Epithelial cell of prostate (primary cell): ENCODE measurements at places on chromosomes 11 and 22.

DNA sequence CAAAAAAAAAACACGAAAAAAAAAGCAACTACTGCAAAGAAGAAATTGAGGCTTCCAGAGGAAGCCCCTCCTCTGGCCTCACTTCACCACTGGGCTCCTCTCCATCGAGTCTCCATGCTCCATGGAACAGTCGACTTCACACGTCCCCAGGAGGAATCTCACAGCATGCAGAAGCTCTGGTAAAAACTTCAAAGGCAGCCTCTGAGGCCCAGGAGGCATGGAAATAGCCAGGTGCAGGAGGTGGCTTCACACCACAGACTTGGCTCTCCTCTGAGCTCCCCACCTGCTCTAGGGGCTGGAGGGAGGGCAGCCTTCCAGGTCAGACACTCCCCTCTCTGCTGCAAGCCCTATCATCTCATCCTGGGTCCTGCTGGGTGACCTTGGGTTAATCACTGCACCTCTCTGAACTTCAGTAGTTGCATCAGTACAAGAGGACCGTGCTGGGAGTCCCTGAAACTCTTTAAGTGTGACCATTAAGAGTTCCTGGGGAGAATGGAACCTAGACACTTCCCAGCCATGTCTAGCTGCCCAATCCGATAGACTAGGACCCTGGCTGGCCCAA is 8.2 kb downstream of the PDE2A start:
- no peak for DNase-seq

- no peak for DNase-seq
These were observed 23.1 kb upstream of the RPS3 start for GRCh38 chr11:75376175-75376574.

DNA sequence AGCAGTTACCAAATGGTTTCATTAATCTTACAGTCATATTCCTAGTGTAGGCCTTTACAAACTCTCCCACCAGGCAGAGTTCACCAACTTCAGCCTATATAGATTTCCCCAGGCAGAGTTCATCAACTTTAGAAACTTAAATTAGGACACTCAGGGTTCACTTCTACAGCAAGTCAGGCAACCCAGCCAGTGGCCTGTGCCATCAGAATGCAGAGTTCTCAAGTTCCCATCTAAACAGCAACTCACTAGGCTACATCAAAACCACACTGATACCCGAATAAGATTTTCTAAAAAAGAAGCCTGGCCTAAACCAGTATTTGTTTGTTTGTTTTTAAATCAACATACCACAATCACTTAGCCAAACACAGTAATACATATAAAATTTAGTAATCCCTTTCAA is 33.7 kb downstream of the PICALM start:
- DNase-seq: no peak

- no peak for DNase-seq
These were observed 72.4 kb downstream of the DSCAML1 start for GRCh38 chr11:117724621-117725020.

- no peak for DNase-seq
These were observed 30.2 kb downstream of the ZBTB16 start for GRCh38 chr11:114089748-114090147.

DNA sequence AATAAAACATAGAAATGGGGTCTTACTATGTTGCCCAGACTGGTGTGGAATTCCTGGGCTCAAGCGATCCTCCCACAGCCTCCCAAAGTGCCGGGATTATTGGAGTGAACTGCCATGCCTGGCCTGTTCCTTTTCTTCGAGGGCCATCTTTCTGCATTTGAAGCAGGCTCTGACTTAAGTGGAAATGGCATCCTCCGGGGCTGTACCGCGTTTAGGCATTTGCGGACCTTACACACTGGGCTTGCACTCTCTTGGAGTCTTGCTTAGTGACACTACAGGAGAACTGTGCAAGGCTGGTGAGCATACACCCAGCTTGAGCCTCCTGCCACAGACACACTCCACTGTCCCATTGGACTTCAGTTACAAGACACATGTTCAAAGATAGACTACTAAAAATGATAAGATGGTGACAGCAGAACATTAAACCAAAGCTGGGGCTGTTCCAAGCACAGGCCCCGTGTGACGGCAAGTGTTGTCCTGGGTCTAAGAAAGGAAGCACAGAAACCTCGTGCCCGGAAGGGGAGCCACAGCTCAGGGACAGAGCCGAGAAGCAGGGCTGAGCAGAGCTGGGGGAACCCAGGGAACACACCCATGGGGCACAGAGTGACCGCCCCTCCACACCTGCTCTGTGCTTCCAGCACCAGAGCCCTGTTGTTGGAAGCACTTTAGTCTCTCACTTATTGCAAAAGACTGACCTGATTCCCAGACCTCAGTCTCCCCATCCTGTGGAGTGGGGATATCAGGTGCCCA is 59.0 kb upstream of the SHANK2 start:
- DNase-seq: no peak

DNA sequence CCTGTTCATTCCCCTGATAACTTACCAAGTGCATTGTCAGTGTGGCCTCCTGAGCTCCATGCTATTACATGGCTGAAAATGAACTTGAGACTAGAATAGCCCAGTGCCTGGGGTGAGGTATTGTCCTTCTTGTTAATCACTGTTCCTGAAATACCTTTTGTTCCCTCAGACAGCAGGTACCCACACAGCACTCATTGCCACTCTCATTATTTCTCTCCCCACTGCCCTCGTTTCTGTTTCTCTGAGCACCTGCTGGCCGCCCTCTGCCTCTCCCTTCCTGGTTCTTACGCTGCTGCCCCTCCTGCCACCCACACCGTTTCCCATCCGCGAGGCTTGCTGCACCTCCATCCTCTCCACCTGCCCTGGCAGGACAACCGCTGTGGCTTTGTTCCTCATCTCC is 36.9 kb upstream of the RAB1B start:
- DNase-seq: no peak

GRCh38 chr11:20015529-20016427 is 144.5 kb downstream of the DBX1 start:
- DNase-seq: no peak

- DNase-seq: no peak
These were observed 201.1 kb upstream of the LRRC4C start for GRCh38 chr11:41660585-41660984.

DNA sequence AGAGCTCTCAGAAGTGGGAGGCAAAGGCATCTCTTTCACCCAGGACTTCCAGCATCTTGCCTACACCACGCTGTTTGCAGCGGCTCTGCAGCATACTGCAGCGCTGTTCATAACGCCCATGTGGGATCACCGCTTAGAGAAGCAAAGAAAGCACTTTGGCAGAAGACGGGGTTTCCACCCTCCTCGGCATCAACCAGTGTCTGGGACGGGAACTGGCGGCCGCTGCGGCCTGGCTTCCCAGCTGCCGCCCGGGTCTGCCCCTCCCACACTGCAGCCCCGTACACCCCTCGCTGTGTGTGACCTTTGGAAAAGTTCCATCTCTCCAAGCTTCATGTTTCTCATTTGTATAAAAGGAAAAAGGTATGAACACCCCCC is 545 bp upstream of the TIRAP start:
- no peak for DNase-seq

DNA sequence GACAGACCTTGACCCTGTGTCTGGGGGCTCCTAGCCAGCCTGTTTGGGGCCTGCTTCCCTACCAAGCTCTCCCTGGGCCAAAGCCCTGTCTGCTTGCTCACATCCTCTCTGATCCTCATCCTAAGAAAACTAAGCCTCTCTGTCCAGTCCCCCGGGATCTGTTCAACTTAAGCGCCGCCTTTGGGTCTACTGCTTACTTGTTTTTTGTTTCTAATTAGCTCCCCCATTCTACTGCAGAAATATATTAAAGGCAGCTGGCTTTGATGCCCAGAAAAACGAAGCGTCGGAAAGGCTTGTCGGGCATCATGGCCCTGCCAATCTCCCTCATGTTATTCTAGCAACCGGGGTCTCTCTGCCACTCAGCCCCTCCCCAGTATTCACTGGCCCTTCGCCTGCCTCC is 3.4 kb downstream of the DSCAML1 start:
- no peak for DNase-seq

GRCh38 chr22:26477341-26477731 is 6.2 kb downstream of the HPS4 start:
- no peak for DNase-seq

DNA sequence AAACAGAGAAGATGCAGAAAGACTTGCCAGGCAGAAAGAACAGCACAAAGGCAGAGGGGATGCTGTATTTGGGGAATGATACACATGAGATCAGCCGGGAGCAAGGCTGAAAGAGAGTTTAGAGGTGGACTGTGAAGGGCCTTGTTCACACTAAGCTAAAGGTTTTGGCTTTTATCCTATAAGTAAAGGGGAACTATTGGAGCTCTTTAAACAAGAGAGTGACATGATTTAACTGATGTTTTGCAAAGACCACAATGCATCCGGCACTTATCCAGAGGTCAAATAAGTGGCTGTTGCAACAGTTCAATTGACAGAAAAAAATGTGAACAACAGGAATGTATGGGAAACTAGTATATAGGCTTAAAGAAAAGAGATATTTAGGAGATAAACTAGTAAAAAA is 64.7 kb upstream of the RRAS2 start:
- no peak for DNase-seq

DNA sequence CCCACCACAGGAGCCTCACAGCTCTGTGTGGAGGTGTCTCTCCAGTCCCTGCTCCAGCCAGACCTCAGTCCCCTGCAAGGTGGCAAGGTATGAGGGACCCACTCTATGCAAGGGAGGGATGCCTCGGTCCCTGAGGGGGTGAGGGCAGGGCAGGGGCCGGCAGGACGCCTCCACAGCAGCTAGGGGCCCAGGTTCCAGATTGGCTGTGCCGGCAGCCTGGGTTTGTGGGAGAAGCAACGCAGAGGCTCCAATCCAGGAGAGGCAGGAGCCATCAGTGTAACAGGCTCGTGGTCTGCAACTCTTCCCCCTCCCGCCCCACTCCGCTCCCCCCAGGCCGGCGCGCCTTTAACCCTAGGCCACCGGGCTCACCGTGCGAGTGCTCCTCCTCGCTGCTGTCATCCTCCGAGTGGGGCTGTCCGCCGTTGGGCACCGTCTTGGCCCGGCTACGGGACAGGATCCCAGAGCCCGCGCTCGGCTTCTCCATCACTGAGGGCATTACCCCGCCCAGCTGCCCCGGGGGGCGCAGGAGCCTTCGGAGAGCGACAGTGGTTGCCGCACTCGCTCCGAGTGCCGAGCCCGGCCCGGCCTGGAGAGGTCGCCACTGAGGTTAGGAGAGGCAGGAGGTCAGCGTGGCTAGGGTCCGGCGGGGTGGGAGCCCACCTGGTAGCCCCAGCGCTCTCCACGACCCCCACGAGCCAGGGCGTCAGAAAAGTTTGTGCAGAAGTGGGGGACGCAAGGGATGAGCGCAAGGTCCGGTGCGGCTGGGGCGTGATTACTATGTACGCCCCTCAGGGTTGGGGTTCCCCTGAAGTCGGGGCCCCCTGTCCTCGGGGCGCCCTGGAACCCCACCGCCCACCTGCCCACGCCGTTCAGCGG is 765 bp downstream of the RCOR2 start:
- no peak for DNase-seq

- no peak for DNase-seq
These were observed 8.2 kb downstream of the C11orf24 start for GRCh38 chr11:68263444-68264035.

DNA sequence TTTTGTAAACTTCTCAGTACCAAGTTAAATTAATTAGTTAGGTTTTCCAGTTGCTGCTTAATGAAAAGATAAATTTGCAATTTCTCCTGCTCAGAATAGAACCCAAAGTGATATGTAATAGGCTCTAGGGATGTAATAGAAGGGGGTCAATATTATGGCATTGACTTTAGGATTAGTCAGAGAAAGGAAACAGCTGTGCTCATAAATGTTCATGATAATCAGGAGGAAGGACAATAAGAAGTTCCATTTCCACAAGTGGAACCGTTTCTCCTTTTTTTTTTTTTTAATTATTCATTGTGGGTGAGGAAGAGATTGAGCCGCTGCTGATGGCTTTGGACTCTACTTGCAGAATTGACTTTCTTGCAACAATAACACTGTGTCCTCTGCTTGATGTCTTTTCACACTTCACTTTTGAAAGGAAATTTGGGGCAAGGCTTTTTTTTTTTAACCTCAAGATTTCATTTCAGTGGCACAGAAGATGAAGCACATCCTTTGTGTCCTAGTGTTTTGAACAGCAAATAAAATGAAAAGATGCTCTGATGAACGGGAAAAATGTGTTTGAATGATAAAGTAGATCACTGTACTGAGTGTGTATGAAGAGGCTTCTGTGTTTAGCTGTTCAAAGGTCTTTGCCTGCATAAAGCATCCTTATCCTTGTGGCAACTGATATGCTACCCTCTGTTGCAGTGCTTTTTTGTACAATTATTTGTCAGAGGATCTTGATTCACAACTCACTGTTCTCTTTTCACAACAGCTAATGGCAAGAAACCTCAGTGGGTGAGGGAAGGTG is 62.4 kb downstream of the GAS2 start:
- DNase-seq: no peak

GRCh38 chr11:324156-324555 is 3.5 kb upstream of the IFITM3 start:
- DNase-seq: no peak

- no peak for DNase-seq
These were observed 139.8 kb upstream of the SNX19 start for GRCh38 chr11:131056036-131056435.

DNA sequence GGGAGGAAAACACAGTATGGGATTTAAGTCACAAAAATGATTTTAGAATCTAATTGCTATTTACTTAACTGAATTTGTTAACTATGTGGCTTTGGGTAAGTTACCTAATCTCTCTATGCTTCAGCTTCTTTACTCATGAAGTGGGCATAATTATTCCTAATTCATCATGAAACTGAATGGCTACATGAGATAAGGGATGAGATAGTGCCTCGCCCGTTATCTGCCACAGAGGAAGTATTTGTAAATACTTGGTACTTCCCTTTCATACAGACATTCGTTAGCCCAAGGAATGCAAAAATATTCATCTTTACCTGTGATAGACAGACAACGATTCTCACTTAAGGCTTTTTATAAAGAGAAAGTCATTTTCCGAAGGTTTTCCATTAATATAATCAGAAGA is 221.2 kb upstream of the BLID start:
- no peak for DNase-seq

GRCh38 chr11:102767800-102768199 is 12.6 kb downstream of the MMP10 start:
- no peak for DNase-seq
